Activated CD4-positive, alpha-beta T cell treated with anti-CD3 and anti-CD28 coated beads, Interleukin-10, Interleukin-2, amounts not matched to agents 100 ng/mL and 50 ng/mL, durations not matched to agents 16 hours and 8 hours (primary cell): ENCODE measurements at places on chromosomes 5 and 9.

DNA sequence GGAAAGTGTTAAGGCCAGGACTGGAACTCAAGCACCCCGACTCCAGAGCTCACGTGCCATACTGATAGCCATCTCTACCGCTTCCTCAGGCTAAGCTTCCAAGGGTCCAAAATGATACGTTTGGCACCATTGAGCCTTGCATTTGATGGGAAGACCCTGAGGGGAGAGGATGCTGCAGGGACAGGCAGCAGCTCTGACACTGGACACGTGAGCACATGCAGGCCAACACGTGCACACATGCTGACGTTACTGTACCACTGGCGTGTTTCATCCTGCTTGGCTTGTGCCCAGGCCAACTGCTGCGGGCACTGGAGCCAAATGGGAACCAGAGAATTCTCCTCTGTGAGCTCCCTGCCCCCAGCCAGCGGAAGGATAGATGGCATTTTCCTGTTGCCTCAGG lies 5.2 kb downstream of the FAT2 start:
- no peak for DNase-seq

DNA sequence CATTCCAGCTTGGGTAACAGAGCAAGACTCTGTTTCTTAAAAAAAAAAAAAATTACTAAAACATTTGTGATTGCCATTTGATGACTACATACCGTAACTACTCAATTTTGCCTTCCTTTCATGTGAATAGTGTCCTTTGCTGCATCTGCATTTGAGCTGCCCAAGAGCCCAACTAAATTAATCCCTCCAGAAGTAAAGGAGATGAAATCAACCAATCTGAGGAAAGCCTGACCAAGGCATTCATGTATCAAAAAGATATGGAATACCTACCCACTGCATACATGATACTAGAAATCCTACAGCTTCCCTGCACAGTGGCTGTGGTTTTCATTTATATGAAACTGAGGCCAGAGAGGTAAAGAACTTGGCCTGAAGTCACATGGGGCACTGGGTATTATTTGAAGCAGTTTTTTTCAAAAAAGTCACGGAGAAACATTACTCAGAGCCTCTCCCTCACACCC lies 177.5 kb downstream of the AOPEP start:
- no peak for DNase-seq

- DNase-seq, result no peak
These were observed 85.9 kb upstream of the FAM120A start for GRCh38 chr9:93365427-93366118.

DNA sequence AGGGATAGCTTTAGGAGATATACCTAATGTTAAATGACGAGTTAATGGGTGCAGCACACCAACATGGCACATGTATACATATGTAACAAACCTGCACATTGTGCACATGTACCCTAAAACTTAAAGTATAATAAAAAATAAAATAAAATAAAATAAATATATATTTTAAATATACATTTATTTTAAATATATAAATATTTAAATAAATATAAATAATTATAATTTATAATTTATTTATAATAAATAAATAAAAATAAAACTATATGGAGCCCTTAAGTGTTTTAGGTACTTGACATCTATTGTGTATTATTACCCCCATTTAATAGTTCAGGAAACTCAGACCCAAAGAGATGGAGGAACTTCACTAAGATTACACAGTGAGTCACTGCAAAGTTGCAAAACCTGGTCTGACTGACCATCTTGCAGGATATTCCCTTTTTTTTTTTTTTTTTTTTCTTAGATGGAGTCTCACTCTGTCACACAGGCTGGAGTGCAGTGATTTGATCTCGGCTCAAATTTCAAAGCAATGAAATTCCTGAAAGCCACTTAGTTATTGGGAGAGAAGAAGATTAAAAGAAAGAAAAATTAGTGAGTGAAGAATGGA lies 5.8 kb upstream of the C5orf52 start:
- DNase-seq, result no peak

DNA sequence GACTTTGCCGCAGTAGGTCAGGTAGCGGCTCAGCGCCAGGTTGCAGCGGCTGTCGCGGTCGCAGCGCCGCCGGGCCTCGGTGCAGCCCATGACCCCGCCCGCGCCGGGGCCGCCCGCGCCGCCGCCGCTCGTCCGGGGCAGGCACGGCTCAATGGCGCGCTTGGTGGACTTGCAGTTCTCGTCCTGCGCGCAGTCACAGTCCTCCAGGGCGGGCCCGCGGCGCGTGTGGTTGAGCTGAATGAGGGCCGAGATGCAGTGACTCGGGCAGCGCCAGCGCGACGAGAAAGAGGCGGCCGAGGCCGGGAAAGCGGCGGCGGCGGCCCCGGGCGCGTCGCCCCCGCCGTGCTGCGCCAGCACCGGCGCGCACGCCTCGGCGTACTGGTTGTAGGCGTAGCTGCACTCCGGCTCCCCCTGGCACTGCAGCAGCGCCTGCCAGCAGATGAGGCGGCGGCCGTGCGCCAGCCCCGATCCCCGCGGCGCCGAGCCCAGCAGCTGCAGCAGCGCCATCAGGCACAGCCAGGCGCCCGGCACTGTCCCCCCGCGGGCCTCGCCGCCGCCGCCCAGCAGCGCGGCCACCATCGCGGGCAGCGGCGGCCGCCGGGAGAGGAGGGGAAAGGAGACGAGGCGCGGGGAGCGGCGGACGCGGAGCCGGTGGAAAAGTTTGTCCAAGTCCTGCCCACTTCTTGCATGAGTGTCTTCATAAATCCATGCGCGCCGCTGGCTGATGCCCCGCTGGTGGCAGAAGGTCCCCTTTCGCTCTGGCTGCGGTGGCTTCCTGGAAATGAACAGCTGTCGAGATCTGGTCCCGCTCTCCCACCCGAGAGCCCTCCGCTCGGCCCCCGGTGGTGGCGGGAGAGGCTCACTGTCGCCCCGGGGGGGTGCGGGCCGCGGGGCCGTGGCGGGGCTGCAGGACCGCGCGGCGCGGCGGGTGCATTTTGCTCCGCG lies 833 bp downstream of the GAS1 start:
- peak; percentile 73 for DNase-seq

- DNase-seq, result peak; percentile 42
These were observed 1.3 kb downstream of the GPR150 start for GRCh38 chr5:95620870-95621838.
